ENCODE measurements at places on chromosomes 5 and 9.

DNA sequence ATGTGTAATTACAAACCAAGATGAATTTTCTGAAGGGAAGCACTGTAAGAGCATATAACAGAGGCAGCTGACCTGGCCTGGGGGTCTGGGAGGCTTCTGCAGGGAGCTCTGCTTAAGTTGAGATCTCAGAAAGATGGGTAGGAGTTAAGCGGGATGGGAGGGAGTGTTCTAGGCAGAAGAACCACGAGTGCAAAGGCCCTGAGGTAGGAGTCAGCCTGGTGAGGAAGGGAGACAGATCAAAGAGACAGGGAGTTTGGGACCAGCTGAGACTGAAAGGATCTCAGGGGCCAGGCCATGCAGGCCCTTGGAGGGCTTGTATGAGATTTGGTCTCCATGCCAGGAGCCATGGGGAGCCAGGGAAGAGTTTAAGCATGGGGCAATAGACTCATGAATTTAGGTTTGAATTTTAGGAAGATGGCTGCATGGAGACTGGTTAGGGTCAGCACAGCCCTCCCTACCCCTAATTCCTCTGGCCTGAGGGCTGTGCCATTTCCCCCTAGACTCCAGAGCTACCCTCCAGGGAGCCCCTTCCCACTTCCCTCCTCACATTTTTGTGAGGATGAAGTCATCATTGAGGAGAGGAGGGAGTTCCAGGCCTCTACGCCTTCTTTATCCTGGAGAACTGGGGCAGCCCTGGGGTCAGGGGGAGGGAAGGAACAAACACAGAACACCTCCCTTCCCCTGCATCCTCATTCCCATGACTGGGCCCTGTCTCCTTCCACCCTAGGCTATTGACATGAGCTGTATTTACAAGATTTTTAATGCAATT, 4.8 kb upstream of the ARAP3 start:
- DNase-seq = no peak

GRCh38 chr9:84996029-84996428, 326.5 kb downstream of the NTRK2 start:
- DNase-seq = no peak

GRCh38 chr5:150622157-150622556, 18.3 kb upstream of the SYNPO start:
- no peak for DNase-seq

DNA sequence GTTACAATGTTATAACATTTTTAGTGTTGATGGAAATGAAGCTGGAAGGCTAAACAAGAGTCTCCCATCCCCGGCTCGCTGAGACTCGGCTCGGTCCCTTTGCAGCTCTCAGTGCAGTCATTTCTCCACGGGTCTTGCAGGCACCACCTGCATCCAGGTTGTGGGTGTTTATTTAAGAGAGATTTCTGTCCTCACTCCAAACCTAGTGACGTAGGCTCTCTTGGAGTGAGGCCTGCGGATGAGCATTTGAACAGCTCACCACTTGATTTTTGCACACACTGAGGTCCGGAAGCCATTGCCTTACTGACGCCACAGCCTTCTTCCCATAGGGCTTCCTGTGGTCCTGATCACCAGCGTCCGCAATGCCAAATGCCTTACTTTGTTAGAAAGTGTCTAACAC, 197.7 kb upstream of the OTULINL start:
- no peak for DNase-seq

DNA sequence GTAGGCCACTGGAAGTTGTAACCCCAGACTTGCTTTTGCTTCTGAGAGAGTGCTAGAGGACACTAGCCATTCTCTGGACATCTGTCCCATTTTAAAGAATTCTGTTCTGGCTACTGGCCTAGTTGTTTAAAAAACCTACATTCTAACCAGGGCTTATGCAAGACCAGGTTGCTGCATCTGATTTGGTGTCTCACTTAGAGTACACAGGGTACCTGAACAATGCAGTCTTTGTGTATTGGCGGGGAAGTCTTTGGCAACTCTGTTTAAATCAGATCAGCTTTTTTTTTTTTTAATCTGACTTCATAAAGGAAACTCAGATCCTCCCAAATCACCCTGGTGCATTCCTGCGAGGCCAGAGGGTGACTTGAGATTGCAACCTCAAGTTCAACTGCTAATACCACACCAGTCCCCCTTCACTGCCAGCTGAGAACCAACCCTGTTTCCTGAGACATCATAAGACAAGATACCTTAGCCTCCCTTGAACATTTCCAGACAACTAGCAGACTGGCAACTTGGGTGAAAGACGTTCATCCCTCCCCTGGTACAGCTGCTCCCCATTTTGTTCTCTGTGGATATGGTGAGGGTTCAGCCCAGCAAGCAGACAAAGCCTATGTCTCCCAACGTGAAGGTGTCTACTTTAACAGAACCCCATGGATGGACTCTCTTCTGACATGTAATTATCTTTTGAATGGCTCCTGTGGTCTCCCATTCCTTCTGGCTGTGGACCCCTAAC, 27.0 kb downstream of the SKP1 start:
- DNase-seq = no peak

GRCh38 chr5:82924226-82925060, 152.8 kb downstream of the TMEM167A start:
- DNase-seq = no peak

DNA sequence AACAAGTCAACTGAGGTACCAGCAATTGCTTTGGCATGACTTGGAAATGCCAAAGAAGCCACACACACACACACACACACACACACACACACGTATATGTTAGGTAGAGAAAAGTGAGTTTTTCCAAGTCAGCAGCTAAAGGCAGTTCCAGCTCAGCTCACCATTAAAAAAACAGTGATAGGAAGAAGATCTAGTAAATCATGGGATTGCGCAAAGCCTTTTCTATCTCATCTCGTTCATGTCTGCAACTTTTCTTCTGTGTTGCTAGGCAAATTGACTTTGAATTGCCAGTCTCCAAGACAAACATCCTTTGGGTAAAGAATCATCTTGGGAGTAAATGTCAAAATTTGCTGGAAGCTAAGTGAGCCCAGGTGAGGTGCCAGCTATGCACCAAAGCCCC, 500.1 kb downstream of the ENC1 start:
- DNase-seq = no peak

GRCh38 chr9:94911211-94911610, 184.7 kb downstream of the AOPEP start:
- no peak for DNase-seq

DNA sequence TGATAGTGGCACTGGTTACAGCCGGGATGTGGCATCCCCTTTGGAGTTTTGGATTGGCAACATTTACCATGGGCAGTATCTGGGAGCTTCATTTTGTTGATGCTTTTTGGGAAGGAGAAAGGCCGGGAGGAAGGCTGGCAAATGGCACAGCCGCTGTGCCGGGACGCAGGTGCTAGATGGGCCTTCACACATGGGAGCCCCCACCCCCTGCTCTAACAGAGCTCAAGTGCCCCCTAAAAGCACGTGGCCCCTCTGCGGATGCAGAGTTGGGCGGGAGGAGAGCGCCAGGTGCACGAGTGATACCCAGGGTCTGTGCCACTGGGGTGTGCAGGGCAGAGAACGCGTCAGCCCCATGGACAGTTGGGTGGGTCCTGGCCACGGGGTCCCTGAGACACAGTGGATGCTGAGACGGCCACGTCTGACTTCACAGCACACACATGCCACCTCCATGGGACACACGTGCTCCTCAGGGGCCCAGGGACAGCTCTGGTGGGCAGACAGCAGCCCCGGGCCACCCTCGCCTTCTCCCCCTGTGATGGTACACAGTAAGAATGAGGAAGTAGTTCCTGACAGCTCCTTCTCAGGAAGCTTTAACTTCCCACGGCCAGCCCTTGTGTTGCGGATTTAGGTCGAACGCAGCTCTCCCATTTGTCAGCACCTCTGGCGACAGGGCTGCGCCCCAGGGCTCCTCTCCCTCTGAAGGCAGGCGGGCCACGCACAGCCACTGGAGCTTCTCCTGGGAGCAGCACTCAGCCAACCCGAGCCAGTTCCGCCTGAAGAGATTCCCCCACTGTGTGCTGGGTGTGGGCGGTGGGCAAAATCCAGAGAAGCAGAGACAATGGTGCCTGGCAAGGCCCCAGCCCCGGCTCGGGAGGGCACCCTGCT, 10.8 kb downstream of the SLC9A3 start:
- no peak for DNase-seq

GRCh38 chr5:18102733-18103132, 468.5 kb downstream of the TAF11L14 start:
- DNase-seq = no peak
